ENCODE measurements at places on chromosomes 5 and 9. TPM values are rescaled to one million over a fixed set of nuclear protein-coding genes. Genes with fewer than 3 reads are reported as not detected.

Gene AGXT2
- total RNA-seq = not detected

Gene FGF18
- total RNA-seq = not detected

Gene ANKRD31
- 0.78 TPM for total RNA-seq

Gene ZNF483
- 8.6 TPM for total RNA-seq

Gene DDX4
- not detected for total RNA-seq

Gene DEPDC1B
- total RNA-seq = 2.3 TPM

Gene ARHGEF39
- total RNA-seq = not detected

Gene CCDC180
- 5.2 TPM for total RNA-seq

GRCh38 chr5:126138281-126138931 lies 284.8 kb upstream of the GRAMD2B start:
- DNase-seq = no peak

- DNase-seq = no peak
Observed at GRCh38 chr9:97830884-97831829, 21.9 kb upstream of the FOXE1 start.

DNA sequence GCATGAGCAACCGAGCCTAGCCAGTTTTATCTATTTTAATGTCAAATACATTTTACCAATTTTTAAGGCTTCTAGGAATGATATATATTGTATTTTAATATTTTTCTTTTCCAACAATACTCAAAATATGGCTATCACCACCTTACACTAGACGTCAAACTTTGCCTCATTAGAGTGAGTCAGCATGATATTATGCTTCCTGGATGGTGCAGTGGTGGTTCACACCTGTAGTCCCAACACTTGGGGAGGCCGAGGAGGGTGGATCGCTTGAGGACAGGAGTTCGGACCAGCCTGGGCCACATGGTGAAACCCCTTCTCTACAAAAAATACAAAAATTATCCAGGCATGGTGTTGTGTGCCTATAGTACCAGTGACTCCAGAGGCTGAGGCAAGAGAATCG lies 7.3 kb upstream of the CDC14B start:
- no peak for DNase-seq

GRCh38 chr9:14935106-14935751 lies 25.0 kb upstream of the FREM1 start:
- DNase-seq = no peak

GRCh38 chr9:72271613-72272478 lies 93.2 kb downstream of the ZFAND5 start:
- DNase-seq = peak; percentile 63

GRCh38 chr9:89715318-89715858 lies 110.6 kb downstream of the GADD45G start:
- DNase-seq = no peak

GRCh38 chr9:70318002-70318401 lies 59.2 kb downstream of the SMC5 start:
- DNase-seq = no peak

DNA sequence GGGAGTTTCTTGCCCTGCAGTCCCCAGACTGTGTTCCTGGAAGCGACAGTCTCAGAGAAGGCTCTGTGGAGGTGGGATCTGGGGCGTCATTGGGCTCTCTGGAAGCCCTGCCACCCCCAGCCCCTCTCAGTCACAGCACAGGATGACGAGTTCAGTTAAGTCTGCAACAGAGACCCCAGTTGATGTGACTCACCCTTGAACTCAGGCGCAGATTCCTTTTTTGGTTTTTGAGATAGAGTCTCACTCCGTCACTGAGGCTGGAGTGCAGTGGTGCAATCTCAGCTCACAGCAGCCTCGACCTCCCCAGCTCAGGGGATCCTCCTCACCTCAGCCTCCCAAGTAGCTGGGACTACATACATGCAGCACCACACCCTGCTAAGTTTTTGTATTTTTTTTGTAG lies 8.3 kb downstream of the HRH2 start:
- DNase-seq = no peak

GRCh38 chr5:75681125-75681830 lies 36.0 kb downstream of the POC5 start:
- no peak for DNase-seq

DNA sequence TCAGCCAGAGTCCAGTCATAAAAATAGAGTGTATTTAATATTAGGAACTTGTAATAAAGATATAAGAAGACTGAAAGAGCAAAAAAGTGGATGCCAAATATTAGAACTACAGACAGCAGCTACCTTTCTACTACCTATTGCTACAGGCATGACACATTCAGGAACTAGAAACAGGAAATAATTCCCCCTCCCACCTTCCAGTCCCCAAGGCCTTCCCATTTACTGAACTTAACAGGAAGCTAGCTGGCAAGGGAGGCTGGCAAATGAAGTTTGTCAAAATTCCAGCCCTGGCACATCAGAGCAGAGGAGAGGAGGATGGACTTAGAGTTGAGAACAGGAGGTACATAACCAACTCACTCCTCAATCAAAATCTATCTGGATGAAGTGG lies 50.2 kb upstream of the RIC1 start:
- DNase-seq = no peak

GRCh38 chr5:152309926-152310450 lies 95.1 kb downstream of the NMUR2 start:
- no peak for DNase-seq

GRCh38 chr5:56710826-56711590 lies 104.3 kb upstream of the MAP3K1 start:
- no peak for DNase-seq

GRCh38 chr9:117697046-117697445 lies 7.2 kb upstream of the TLR4 start:
- no peak for DNase-seq

DNA sequence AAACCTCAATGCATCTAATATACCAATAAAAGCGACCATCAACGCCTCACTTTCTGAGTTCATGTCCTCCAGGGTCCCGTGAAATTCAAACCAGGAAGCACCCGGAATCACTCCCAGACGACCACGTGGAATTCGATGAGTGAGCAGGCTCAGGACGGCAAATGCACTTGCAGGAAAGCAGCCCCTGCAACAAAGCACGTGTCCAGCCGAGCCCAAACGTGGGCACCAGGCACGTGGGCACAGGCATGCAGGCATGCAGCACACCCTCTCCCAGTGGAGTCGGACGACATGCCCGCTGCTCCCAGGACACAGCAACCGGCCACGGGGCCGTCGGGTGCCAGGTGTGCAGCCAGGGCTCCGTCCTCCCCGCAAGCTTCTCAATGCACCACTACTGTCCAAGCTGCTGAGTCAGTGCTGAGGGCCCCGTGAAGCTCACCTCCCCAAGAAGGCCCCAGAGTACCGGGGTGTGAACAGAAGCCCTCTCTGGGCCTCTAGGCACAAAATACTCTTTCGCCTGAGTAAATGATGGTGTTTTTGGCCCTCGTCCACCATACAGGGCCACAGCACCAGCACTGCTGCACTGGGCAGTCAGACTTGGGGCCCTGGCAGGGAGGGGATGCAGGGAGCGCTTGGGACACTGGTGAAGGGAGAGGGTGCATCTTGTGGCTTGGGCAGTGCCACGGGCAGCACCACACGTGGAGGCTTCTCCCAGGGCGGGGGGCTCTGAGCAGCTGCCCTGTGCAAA lies 87.6 kb downstream of the VAV2 start:
- no peak for DNase-seq

GRCh38 chr5:65125591-65126541 lies 355.9 kb downstream of the ADAMTS6 start:
- DNase-seq = no peak

DNA sequence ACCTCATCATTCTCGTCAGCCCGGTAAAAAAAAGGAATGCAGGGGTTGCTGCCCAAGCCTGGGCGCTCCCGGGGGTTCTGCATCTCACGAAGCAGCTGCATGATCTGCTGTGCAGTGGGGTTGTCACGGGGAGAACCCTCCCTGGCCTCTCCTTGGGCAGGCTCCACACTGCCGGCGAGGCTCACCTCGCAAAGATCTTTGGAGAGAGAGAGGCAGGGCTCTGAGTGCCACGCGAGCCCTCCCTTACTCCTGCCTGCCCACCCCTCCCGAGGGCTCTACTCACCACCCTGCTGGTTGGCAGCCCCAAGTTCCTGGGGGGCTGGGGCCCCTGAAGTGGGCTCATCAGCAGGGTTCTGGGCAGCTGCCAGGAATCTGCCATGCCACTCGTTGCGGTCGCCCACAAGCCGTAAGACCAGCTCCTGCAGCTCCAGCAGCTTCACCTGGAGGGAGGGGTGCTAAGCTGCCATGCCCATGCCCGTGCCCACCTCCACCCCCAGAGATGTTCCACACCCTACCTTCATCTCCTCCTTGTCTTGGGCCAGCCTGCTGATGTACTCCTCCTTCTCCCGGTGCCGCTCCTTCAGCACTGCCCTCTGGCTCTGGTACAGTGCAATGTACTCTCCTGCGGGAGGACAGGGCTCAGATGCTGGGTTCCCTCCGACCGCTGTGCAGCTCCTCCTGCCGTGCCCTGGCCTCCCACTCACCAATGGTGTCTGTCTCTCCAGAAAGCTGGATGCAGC lies 18.6 kb downstream of the GOLGA2 start:
- DNase-seq = no peak

DNA sequence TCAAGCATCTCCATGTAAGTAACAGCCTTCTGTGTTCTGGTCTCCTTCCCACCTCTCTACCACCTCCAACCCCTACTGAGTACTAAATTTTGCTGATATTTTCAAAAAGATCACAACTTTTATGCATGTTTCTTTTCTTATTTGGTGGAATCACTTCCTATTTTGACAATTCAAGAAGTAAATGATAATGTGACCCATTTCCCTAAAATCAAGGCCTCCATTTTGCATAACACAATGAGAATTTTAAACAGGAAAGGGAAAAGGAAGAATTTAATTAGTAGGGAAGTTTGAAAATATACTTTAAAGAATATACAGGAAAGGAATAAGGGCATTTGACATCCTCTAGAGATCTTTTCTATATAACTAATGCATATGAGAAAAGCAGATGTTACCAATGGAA lies 212.9 kb upstream of the RASA1 start:
- DNase-seq = no peak

DNA sequence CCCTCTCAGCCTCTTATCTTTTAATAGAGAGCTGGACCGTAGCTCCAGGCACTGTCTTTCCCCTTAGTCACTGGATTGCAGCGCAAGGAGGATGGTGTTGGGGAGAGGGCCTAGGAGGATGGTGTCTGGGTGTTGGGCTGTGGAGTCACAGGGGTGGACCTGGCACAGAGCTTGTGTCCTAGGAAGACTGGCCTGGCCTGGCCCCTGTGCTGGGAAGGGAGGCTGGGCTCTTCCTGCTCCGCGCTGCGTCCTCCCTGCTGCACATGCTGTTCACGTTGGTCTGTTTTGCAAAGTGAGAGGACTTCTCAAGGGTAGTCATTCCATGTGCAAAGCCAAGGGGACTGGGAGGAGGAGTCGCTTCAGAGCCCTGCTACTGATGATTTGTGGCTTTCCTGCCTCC lies 123.9 kb downstream of the EHMT1 start:
- DNase-seq = no peak

GRCh38 chr9:109141375-109141774 lies 21.6 kb upstream of the TMEM245 start:
- DNase-seq = no peak

DNA sequence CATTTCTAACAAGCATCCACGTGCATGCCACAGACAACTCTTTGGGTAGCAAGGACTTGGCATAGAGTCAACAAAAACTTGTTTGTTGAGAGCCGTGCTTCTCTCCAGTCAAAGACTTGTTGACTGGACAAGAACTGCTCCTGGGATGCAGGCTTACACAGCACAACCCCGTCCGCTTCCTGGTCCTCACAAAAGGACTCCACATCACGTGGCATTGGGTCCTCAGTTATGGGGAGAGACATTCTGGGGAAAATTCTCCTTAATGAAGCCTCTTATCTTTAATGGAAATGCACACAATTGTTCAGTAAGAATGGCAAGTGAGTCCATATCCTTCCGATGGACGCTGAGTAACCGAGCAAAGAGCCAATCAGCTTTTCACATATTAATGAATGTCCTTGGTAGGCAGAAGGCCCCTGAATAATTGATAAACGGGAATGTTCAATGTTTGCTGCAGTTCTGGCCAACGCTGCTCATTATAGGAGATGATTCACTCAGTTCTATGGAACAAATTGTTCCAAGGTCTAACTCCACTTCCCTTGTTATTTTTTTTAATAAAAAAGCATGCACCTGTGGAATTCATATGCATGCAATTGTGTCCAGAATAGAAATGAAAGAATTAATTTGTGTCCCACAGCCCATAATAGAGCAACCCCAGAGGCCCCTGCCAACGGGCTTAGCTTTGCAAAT lies 97.0 kb upstream of the ZNF366 start:
- DNase-seq = no peak

Measured in body of pancreas (tissue), 4 donors.